Panc1 (cell line): ENCODE measurements at places on chromosomes 3 and 15.

- DNase-seq, result no peak
Measured at GRCh38 chr3:25133588-25133987, 294.5 kb upstream of the RARB start.

DNA sequence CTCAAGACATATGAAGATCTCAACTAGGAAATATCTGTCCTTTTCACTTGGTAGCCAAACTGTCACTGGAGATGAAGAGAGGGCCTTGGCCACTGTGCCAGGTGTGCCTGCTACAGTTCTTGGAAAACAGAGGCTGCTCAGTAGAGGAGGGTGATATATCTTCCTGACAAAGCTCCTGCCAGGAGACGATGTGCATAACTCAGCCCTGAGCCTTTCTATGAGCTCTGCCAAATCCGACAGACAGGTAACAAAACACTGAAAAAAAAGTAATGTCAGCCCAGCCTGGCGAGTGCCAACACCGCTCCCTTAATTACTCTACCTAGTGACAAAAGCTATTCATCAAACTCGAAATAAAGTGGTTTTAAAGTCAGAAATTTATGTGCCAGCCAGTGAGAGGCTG is 123.2 kb downstream of the MFSD1 start:
- no peak for DNase-seq

DNA sequence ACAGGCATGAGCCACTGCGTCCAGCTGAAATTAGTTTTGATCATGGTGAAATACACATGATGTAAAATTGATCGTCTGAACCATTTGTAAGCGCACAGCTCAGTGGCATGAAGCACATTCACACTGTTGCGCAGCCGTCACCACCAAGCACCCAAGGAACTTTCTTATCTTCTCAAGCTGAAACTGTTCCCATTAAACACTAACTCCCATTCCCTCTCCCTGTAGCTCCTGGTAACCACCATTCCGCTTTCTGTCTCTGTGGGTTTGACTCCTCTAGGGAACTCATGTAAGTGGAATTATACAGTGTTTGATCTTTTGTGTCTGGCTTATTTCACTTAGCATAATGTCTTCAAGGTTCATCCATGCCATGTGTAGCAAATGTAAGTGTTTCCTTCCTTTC is 62.3 kb downstream of the FBLN2 start:
- no peak for DNase-seq

- no peak for DNase-seq
Measured at GRCh38 chr15:60005352-60006202, 1.5 kb downstream of the FOXB1 start.

- DNase-seq, result no peak
Measured at GRCh38 chr15:65987100-65987499, 117.8 kb downstream of the RAB11A start.

DNA sequence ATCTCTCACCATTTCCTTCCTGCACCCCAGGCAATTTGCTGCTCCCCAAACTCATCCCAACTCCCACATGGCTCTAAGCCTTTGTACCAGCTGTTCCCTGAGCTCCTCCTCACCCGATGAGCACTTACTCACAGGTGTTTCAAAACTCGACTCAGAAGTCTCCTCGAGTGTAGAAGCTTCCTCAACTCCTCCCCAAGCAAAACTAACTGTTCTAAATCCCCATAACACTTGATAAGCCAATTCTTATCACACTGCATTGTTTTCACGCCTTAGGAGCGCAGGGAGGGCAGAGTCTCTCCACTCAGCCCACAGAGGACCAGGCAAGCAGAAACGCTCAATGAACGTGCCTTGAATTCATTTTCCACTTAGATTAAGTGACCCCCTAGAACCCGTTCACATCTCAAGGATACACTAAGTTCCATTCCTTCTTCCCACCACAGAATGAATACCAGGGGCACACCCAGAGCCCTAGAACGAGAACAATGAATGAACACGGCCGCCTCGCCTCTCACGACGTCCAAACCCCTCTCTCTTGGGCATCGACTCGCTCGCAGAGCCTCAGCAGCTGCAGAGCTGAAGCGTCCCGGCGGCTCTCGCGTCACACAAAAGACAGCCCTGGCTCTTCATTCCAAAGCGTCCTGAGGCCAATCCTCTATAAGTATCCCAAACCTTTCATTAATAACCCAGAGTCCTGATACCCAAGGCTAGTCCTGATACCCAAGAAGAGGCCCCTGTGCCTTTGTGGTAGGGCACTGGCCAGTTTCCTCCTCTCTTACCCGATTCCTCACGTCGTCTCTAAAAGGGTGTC is 1.1 kb downstream of the RAF1 start:
- no peak for DNase-seq

GRCh38 chr15:43943511-43943910 is 116.7 kb downstream of the WDR76 start:
- no peak for DNase-seq

GRCh38 chr3:139994891-139995290 is 59.9 kb downstream of the CLSTN2 start:
- DNase-seq, result no peak

DNA sequence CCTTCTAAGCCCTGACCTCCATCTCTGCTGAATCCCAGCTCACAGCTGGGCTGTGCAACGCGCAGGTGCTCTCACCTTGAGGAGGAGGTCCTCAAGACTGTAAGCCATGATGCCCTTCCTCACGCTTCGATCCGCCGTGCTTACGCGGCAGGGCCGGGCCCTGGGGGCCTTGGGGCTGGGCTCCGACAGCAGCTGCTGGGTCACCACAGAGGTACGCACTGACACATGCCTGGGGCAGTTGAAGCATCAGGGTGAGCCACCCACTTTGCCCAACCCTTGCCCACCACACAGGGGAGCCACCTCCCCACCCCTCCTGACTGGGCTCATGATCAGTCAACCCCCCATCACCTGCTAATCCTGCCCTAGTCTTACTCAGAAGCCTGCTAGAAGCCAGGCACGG is 3.1 kb downstream of the CIDEC start:
- DNase-seq, result no peak
